ENCODE measurements at places on chromosomes 7 and 10.

- no peak for DNase-seq
Observed at GRCh38 chr10:130834170-130834569, 477.4 kb downstream of the TCERG1L start.

- peak; percentile 79 for DNase-seq
Observed at GRCh38 chr7:100863406-100863950, 3.7 kb upstream of the TRIP6 start.

GRCh38 chr10:97648562-97649404, 8.3 kb downstream of the PI4K2A start:
- DNase-seq: peak; percentile 85

DNA sequence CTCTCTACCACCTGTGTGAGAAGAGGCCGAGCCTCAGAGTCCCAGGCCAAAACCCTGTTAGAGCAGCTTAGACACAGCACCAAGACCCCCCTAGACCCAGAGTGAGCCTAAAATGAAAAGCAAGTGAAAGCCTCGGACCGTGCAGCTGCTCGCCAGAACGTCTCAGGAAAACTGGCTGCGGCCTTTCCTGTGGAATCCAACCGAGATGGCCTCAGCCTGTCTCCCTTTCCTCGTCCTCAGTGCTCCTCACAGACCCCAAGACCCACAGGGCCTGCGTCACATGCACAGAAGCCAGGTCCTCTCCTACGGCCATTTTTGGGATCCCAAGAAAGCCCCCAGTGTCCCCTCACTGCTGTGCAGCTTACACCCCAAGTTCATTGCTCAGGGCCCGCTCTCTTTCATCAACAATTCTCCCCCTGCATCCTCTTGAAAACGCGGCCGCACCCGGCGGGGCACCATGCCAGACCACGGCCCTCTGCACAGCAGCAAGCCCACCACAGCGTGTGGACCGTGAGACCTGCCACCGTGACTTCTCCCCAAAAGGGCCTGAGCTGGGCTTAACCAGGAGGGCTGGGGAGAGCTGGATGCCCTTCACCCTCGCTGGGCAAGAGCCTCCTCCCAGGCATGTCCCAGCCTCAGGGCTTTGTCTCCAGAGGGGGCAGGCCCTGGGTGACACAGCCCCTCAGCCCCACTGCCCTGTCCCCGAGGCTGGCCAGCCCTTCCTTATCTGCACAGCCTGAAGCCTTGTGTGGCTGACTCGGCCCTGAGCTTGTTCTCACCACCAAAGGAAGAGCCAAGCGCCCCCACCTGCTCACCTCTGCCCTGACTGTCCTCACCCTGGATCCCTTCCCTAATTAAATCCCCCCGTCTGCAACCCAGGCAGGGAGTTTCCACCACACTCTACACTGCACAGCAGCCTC, 142.9 kb downstream of the PTPRN2 start:
- DNase-seq: no peak

DNA sequence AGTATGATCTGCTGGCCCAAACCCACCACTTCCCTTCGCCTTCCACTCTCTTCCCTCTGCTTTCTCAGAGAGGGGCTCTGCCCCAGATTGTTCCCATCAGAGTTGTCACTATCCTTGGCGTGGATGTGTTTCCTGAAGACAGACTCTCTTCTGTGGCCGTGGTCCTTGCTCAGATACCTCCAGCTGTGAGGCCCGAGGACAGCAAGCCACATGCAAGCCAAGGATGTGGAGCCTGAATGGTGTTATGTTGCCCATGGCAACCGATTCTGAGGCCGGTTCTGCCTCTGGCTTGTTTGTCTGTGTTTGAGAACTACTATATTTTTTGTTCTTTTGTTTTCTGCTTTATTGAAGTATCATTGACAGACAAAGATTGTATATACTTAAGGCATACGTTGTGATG, 247.4 kb upstream of the PODXL start:
- DNase-seq: no peak

DNA sequence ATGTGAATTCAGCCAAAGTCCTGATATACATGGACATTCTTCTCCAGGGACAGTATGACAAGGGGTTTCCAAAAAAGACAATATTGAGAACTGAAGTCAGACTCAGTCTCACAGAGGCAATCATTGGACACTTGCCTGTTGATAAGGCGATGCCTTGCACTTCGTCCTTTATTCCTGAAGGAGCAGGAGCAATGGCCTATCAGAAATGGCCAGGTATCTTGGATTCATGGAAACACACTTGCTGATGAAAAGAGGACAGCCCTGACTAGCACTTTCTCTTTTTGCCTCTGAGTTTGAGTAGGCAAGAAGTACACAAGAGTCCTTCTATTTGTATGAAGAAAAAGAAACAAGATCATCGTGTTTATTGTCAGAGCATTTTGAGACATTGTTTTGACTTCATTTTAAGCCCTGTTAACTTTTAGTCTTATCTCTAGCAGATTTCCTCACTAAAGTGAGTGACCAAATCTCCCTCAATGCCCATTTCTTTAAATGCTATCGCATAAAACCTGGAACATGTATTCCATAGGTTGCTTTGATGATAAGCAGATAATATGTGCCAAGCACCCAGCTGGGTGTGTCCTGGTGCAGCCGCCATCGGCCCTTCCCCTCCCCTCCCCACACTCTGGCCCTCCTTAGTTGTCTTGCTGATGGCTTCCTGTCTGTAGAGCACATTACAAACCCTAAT, 26.6 kb downstream of the ST8SIA6 start:
- no peak for DNase-seq

GRCh38 chr7:132941905-132942304, 140.0 kb downstream of the CHCHD3 start:
- no peak for DNase-seq

DNA sequence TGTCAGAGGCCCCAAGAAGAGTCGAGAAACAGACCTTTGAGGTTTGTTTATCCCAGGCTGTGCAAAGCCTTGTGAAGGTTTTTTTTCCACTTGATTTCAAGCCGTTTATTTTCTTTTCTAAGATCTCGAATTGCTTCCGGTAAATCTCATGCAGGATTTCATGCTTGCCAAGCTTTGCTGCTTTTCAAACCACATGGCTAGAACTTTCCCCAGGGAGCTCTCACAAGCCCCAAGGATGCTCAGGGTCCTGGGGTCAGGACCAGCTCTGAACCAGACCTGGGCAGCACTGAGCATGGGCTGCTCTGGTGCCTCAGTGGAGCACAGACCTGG, 48.0 kb upstream of the AQP1 start:
- DNase-seq: no peak

DNA sequence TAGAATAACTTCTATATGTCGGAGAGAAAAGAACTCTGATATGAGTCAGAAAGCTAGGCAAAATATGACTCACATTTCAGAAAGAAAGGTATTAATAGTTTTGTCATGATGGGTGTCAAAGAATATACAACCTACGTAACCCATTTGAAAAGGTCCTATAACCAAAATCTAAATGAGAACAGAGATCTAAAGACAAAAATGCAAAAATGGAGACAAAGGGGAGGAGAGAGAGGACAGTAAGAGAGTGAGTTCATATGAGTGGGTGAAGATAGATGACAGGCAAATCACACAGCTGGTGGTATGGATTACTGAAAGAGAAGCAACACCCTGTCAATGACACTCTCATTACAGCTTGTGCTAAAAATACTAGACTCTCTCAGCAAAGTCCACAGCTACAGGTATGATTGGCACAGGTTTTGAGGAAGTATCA, 25.6 kb downstream of the ANKMY2 start:
- no peak for DNase-seq

GRCh38 chr7:86949779-86950260, 109.6 kb downstream of the ELAPOR2 start:
- DNase-seq: no peak

DNA sequence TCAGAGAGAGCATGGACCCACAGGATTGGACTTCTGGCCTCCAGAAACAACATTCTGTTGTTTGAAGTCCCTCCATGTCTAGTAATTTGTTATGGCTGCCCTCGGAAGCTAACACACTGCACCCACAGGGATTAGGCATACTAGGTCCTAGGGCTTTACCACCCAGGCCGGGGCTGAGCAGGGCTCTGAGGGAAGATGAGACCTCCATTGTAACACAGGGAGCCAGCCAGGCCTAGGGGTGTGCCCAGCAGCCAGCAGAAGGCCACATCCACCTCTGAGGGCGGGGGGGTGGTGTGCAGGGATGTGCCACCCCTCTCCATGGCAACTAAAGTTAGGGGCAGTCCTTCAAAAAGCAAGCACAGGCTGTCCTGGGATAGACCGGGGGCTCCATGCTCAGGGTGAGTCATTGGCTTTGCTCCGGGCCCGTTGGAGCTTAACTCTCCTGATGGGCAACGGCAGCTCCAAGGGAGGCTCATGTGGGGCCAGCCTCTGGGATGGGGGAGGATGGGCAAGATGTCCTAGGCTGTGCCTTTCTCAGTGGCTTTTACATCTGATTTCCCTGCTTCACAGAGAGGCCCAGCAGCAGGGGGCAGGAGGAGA, 96.6 kb upstream of the GPR26 start:
- DNase-seq: no peak

- no peak for DNase-seq
Observed at GRCh38 chr10:50299948-50300669, 48.8 kb upstream of the ASAH2 start.
